ENCODE measurements at places on chromosomes 12 and 14. TPM values are rescaled to one million over a fixed set of nuclear protein-coding genes. Genes with fewer than 3 reads are reported as not detected.

Gene LAG3
- 91.9 TPM for total RNA-seq

GRCh38 chr14:88129306-88130056 is 124.5 kb downstream of the GPR65 start:
- no peak for DNase-seq

DNA sequence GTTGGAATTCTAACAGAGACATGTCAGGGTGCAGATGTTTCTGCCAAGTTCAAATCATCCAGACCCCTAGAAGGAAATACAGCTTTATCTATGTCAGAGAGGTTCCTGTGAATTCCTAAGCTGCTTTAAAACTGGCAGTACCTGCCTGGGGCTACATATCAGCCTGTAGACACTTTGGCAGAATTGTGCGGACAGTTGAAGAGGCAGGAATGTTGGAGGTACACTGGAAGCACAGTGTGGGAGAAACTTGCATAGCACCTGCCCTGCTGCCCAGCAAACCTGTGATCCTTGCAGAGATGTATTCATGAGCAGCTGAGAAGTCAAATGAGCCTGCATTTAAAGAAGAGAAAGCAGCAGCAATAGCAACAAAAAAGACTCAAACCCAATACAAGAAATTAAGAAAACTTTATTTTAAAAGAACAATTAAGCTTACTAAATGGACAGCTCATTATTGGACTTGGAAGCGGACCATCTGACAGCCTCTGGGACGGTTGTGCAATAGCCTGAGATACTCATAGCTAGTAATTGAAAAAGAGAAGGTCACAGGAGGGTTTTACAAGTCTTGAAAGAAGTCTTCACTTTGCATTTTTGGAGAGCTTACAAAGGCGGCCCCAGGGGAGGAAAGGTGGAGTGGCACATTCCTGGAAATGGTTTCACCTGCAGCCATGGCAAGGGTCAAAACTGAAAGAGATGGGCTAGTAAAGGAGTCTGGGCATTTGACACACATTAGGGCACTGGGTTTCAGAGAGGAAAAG is 280.9 kb upstream of the FLRT2 start:
- no peak for DNase-seq

DNA sequence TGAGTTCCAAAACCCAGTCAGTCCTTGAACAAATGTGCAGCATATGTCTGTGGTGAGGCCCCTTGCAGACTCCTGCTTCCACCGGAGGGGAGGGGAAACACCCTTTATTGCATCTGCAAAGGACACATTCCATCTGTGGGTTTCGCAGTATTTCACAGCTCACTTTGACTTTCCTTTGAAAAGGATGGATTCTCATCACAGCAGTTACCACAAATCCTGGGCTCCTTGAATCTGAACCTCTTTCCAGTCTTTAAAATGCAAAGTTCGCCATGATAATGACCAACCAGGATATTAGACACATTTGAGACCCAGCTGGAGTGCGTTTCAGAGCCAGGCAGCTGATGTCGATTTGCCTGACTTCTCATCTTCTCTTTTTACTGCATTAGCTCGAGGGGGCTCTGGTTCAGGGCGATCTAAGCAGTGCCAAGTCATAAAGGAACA is 242.4 kb downstream of the SLC15A4 start:
- no peak for DNase-seq

Gene CLEC2A
- not detected for total RNA-seq

Gene VAMP1
- total RNA-seq = 50.9 TPM

Gene RHOJ
- not detected for total RNA-seq

GRCh38 chr14:90730206-90730766 is 85.9 kb downstream of the TTC7B start:
- DNase-seq = no peak

GRCh38 chr12:176321-177181 is 37.4 kb downstream of the SLC6A12 start:
- no peak for DNase-seq

GRCh38 chr12:77983859-77984258 is 153.2 kb downstream of the NAV3 start:
- no peak for DNase-seq

GRCh38 chr12:79187032-79187431 is 322.5 kb downstream of the SYT1 start:
- DNase-seq = no peak

Gene PRR4
- 0.68 TPM for total RNA-seq

Gene TAS2R19
- 1.3 TPM for total RNA-seq

DNA sequence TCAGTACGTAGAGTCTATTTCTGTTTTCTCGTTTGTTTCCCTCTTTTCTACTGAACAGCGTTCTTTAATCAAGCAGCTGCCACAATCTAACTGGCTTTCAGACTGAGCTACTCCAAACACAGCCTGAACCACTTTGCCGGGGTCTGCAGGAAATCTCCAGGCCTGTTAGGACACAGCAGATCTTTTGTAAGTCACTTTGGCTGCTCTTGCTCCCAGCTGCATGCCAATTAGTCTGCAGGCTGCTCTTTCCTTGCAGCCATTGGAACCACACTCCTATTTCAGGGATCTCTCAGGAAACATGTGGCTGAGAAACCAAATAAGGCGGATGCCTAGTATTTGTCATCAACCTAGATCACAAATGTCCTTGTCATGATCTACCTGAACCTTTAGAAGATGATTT is 73.6 kb downstream of the TMTC1 start:
- no peak for DNase-seq

- no peak for DNase-seq
Measured at GRCh38 chr12:80033448-80033847, 65.9 kb upstream of the OTOGL start.
